ENCODE measurements at places on chromosomes 4 and X.

- DNase-seq, result no peak
These were observed 160.3 kb upstream of the RASGEF1B start for GRCh38 chr4:81631958-81632441.

GRCh38 chrX:70039758-70040157 is 10.0 kb downstream of the AWAT2 start:
- no peak for DNase-seq

GRCh38 chr4:4521731-4522130 is 20.1 kb downstream of the STX18 start:
- no peak for DNase-seq

DNA sequence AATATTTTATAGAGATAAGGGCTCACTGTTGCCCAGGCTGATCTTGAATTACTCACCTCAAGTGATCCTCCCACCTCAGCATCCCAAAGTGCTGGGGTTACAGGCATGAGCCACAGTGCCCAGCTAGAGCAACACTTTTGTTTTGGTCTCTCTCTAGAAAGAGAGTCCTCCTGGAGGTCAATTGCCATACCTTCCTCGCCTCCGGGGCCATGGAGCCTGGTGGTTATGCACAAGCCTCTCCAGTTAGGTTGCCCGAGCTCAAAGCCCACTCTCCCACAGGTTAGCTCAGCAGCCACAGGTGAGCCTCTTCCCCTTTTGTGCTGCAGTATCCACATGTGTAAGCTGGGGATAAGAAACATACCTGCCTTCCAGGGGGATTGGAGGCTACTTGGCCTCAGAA is 24.2 kb upstream of the MAN2B2 start:
- DNase-seq, result no peak

DNA sequence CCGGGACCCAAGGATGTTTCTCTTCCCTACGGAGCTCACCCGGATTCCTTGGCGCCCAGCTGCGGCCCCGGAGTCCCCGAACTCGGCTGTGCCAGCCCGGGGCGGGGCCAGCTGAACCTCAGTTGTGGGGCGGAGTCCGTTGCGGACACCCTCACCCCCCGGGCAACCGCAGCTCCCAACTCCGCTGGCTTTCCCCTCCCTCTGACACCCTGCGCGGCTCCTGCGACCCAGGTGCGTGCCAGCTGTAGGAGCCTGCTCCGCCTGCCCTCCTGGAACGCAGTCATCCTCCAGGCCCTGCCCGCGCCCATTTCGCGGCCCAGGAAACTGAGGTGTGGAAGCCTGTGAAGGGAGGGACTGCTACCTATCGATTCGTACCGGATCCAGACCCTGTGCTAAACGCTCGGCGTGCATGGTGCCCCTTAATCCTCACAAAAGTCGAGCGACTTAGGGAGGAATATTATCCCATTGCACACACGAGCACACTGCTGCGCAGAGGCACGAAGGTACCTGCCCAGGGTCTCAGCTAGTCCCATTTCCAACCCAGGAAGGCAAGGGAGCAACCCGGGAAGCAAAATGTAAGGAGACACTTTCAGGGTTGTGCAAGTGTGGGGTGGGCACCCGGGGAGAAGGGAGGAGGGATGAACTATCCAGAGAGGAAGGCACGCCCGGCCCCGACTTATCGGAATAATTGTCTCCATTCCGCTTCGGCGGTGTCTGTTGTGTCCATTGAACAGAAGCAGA is 12.3 kb downstream of the MSX1 start:
- no peak for DNase-seq

- DNase-seq, result peak; percentile 33
These were observed 61.5 kb upstream of the MMAA start for GRCh38 chr4:145557720-145558119.

DNA sequence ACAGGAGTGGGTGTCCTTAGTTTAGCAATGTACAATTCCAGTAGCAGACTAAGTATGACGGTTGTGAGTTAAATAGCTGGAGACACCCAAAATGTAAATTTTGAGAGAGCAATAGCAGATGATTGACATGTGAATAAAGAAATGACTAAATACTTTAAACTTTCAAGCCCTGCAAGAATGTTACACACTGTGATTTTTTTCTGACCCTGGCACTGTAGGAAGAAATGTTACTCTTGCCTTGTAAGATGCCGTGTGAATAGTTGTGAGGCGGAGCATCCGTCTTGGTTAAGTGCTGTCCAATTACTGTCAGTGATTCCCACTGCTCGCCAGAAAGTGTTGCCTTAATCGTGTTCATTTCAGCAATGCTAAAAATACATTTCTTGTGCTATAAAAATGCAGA is 1248.1 kb downstream of the RAPGEF2 start:
- DNase-seq, result no peak

GRCh38 chrX:22192419-22193060 is 80.2 kb upstream of the CBLL2 start:
- peak; percentile 14 for DNase-seq

GRCh38 chr4:76963131-76963750 is 13.7 kb downstream of the SEPTIN11 start:
- no peak for DNase-seq

DNA sequence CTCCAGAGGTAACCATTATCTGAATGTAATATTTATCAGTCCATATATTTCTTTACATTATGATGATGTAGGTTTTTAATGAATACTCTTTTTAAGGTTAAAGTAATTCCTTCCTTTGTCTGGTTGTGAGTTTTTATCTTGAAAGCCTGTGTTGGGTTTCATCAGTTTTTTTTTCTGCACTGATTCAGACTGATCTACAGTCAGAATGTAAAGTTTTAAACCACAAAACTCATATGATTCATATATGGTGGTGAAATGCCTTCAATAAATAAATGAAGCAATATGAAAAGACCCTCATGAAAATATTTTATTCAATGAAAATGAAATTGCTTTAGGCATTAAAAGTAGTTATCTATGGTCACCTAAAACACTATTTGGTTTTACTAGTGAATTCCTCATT is 47.1 kb downstream of the SORBS2 start:
- DNase-seq, result no peak

- no peak for DNase-seq
These were observed 11.8 kb downstream of the RBM47 start for GRCh38 chr4:40617872-40618271.

DNA sequence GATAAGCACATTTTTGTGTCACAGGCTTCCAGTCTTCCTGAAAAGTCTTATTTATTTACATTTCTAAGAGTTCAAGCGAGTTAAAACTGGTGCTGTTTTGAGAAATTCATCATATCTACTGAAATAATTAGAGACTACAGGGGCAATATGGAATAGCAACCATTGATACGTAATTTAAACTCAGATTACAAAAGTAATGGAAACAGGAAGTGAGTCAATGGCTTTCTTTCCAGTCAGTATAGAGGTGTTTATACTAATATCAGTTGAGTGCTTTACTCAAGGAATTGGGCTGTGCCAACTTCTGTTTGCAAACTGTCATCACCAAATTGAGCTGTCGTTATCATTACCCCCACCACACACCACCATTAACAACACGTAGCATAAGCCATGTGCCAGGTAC is 222.7 kb downstream of the COL25A1 start:
- DNase-seq, result no peak

DNA sequence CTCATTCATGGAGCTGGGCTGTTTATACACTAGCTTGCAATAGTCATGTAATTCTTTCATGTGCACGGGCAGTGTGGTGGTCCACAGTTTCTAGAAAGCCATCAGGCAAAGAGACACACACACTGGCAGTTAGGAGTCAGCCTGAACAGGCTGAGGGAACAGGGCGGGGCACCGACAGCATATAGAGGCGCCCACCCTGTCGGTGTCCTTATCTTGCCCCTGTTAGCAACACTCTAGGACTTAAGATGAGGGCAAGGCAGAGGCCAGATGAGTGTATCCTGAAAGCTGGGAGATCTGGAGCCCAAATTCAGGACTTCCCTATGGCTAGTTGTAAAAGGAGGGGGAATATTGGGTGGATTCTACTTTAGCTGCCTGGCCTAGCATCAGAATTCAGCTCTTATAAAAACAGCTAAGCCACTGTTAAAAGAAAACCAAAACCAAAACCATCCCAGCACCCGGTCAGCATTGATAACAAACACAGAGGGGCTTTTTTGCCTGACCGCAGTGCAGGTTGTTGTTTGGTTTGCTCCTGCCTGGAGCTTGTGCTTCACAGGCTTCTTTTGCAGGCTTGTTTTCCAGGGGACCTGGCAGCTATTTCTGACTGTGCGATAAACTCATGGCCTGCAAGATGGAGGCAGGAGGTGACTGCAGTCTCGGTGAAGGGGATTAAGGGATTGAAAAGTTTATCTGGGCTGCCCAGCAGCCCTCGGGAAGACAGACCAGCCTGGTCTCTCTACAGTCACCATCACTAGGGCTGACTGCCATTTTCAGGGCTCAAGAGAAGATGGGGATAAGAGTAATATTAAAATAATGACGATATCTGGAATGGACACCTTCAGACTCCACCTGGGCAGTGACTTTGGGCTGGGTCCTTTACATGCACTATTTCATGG is 638.9 kb downstream of the MID1IP1 start:
- no peak for DNase-seq

- DNase-seq, result no peak
These were observed 47.4 kb upstream of the IL21 start for GRCh38 chr4:122668241-122668640.

GRCh38 chrX:16892504-16893362 is 22.6 kb upstream of the RBBP7 start:
- DNase-seq, result no peak

GRCh38 chr4:174789657-174790056 is 39.4 kb downstream of the GLRA3 start:
- no peak for DNase-seq

DNA sequence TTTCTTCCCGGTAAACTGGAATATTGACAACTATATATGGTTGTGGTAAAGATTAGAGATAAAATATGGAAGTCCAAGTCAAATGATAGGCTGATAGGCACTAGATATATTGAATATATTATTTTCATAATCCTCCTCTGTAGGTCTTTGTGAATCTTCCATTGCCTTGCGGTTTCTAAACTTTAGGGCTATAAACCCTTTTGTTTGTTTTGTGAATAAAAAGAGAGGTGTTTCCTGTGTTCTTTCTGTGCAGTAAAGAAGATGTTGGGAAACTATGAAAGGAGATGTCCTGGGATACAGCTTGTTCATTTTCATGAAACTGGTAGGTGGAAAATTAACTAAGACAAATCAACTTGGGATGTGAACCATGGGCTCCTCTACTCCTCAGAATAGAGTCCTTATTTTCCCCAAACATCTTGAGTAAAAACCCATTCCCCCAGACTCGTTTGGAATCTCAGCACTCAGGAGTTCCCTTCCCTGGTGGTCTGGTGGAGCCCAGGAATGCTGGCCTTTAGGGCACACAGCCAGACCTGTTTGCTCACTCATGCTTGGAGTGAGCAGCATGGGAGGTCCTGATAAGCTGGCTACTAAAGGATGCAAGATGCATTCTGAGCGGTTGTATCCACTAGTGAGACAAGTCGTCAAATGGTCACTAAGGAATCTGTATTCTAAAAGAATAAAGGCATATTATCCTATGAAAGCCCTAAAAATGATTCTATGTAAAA is 22.2 kb downstream of the PRDM8 start:
- no peak for DNase-seq

DNA sequence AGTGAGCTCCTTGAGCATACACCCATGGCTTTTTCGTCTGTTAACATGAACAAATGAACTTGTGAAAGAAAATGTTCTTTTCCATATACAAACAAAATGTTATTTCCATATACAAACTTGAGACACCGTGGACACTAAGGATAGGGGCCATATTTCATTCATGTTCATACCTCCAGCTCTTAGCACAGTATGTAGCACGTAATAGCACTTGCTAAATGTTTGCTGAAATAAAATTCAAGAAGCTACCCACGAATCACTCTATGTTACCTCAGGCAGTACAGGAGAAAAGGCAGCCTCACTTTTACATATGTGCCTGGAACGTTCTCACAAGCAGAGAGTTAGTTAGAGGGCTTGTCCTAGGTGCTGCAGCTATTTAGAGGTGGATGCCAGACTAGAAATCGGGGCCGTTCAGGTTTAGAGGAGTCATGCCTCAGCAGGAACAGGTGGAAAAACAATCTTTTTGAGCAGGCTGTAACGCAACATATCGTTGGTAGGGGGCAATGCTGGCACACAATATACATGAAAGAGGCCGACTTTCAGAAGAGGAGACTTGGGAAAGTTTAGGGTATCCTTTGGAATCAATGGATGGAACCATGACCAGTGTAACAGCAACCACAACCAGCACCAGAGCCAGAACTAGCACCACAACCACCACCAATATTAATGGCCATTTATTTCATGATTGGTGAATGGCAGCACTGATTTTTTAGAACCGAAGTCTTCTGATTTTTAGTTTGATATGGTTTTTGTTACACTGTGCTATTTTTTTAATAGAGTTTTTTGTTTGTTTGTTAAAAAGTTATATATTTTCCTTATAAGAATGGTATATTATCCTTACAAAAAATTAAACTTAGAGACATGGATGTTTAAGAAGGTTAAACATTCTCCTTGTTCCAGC is 14.8 kb upstream of the PAQR3 start:
- DNase-seq, result no peak

GRCh38 chrX:65745992-65746391 is 78.5 kb downstream of the MSN start:
- DNase-seq, result no peak

DNA sequence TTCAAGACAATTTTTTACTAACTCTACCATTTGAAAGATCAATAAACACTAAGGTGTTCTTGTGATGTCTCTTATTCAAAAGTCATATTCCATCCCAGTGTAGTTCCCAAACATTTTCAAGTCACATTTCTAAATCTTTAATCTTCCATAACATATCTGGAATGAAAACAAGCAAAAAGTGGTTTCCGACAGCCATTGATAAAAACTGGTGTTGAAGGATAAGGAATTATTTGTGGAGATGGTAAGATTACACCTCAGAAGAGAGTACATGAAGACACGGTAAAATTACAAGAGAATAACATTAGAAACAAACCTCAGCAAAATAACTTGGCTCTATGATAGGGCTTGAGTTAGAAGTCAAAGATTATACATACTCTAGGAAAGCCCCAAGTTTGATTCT is 4.3 kb downstream of the CHIC2 start:
- DNase-seq, result no peak

DNA sequence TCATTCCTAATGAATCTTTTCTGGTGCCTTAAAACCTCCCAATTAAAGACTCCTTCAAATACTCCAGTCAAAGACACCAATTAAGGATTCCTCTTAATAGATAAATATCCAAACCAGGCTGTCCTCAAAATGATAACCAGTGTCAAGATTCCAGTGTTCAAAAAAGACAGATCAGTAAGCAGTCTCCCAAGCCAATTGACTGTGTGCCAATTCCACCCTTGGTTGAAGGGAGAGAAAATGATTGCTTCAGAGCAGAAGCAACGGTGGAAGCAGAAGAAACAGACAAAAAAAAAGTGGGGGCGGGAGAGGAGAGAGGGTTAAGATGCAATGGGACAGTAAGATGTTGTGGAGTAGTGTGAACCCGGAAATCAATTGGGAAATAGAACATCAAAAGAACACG is 216.0 kb upstream of the FTHL17 start:
- no peak for DNase-seq

- DNase-seq, result peak; percentile 9
These were observed 4.4 kb upstream of the CXorf38 start for GRCh38 chrX:40651620-40652223.

DNA sequence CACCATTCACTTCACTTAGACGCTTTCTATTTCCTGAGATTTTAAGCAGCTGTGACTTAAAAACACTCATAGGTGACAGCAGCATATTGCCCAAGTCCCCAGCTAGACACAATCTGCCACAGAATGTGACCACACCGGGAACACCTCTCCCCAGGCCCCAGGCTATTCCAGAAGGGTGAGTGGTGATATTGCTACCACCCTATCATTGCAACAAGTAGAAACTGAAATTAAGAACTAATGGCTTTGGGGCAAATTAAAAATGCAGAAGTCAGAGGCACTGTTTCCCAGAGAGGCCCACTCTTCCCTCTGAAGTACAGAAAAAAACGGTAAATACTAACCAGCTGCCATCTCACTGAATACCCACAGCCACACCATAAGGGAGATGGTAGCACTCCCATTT is 35.0 kb downstream of the QDPR start:
- DNase-seq, result no peak

Measured in stimulated activated CD4-positive, alpha-beta T cell treated with anti-CD3 and anti-CD28 coated beads, Interleukin-12 subunit alpha, Interleukin-12 subunit beta, amount 100 ng/mL, for 24 hours (primary cell).